Eye (tissue), 1 donor: ENCODE measurements at places on chromosomes 1 and 21.

- DNase-seq = peak; percentile 79
Measured at GRCh38 chr1:38991638-38992411, 749 bp downstream of the AKIRIN1 start.

- DNase-seq = no peak
Measured at GRCh38 chr1:29858646-29859045, 622.3 kb downstream of the PTPRU start.

DNA sequence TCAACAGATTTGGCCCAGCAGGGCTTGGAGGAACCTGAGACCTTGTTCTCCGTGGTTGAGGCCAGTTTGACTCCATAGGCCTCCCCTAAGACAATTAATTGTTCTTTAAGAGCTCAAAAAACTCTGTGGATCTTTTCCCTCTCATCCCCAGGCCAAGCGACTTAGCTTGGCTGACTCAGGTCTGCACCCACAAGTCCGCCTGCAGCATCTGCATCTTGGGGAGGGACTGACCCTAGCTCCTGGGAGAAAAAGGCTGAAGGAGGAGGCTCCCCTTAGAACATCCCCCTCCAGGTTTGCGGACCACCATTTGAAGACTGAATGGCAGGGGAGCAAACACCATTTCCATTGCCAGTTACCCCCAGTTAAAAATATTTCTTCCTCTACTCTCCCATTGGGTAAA lies 1.5 kb upstream of the HES2 start:
- no peak for DNase-seq

DNA sequence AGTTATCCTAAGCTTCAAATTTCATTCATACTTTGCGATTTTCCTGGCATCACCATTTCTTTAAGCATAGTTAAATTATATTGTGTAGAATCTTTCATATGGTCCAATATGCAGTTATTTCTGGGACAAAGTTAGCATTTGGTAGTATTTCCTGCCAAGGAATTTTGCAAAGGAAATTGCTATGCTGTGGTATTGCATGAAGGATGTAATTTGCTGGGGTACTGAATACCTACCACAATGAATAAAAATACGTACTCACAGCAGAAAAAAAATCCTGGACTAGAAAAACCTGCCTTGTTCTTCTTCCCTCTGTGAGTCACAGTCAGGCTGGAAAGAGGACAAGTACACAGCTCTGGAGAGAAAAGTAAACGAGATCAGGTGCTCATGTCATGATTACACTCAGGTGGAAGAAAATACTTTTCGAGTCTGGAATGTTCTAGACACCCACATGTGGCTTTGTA lies 241.2 kb downstream of the PTBP2 start:
- no peak for DNase-seq

DNA sequence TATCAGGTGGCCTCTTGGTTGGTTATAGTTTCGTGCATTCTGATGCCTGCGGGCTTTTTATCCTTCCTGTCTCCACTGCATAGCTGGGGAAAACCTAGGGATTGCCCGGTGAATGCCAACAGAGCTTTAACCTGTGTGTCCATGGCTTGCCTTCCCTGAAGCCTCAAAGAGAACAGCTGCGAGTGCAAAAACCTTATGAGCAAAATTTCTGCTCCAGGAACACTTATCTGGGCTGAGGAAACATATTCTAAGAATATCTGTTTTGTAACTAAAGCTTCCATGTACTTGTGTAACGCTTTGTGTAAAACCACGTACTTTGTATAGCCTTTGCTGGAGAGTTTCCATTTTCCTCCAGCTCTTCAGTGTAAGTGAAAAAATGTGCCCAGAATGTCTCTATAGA lies 7.2 kb downstream of the CNST start:
- no peak for DNase-seq

DNA sequence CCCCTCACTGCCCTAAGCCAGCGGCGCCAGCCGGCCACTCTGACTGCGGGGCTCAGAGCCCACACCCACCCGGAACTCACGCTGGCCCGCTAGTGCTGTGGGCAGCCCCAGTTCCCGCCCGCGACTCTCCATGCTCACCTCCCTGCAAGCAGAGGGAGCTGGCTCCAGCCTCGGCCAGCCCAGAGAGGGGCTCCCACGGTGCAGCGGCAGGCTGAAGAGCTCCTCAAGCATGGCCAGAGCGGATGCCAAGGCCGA lies 41.5 kb downstream of the SLC2A1 start:
- DNase-seq = no peak

DNA sequence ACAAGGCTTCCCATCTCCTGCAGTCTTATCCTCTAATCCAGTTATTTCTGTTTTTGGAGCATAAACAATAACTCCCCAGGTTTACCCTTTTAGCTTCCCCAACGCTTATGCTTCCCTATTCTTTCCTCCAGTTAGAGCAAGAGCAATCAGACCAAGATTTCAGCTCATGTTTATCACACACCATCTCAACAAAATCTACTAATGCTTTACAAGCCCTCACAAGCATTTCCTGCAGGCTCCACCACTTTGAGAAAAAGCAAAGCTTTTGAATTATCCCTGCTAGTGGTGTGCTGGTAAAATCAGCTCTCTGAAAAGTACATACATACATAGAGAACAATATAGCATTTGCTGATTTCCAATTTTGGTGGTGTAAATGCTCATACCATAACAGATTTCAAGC lies 92.9 kb downstream of the EDEM3 start:
- no peak for DNase-seq

DNA sequence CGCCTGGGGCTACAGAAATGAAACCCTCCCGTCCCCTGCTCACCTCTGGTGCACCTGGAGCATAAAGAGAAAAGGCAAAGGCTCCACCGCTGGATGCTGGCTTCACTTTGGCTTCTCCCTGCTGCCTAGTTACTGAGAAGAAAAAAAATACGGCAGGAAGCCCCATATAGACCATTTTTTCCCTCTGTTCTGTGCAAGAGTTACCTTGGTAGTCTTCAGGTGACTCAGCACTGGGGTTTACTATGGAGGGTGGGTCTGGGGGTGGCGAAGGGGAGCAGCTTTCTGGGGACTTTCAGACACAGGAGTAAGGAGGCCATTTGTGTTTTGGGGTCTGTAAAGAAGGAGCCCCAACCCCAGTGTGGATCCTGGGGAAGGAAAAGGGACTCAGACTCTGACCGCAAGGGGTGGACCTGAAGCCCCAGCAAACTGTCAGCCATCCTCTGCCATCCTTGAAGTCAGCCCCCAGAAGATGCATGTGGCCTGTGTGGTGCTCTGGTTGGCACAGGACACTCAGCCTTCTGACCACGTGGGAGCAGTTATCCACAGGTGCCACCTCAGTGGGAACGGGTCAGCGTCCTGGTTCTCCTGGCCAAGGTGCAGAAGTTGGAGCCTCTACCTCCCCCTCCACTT lies 25.9 kb upstream of the EPS8L3 start:
- no peak for DNase-seq

DNA sequence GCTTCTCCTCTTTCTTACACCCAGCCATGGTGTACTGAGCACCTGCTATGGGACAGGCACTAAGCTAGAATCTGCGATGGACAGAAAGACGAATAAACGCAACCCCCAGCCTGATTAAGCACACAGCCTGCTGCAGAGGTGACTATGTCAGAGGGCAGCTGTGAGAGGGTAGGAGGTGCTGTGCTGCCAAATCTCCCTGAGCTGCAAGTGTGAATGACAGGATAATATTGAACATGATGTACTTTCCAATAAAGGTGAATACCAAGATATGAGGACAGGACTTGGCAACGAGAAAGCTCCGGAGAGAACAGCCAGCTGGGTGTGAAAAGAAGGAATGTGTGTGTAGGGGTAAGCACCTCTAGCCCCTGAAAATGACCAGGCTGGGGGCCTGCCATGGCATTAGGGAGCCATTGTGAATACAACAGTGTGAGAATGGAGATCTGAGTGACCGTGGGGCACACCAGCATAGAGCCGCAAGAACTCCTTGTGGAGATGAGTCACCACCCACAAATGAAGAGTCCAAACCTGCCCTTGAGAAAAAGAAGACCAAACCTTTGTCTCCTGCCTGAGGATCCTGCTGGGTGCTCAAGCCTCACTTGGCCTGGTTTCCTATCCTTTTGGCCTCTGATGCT lies 83.0 kb upstream of the ATF3 start:
- DNase-seq = no peak
